NCI-H1436 treated with DMSO at 0.1 percent for 48 hours (cell line): ENCODE measurements at places on chromosomes 7 and 10.

DNA sequence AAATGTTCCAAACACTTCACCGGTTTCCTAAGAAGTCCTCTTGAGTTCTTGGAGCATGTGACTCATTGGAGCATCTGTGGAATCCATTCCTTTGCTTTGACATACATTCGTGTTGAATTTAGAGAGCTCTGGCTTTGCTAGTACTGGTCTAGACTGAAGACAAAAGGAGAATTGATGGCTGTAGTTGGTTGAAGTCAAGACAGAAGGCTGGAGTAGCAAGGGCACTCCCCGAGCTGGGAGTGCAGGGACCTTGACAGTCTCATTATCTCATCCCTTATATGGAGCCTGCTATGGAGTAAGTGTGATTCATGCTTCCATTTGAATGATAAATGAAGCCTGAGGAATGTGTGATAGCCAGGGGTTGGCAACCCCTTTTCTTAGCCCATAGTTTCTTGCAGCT is 1249.1 kb downstream of the TYW1 start:
- no peak for DNase-seq

DNA sequence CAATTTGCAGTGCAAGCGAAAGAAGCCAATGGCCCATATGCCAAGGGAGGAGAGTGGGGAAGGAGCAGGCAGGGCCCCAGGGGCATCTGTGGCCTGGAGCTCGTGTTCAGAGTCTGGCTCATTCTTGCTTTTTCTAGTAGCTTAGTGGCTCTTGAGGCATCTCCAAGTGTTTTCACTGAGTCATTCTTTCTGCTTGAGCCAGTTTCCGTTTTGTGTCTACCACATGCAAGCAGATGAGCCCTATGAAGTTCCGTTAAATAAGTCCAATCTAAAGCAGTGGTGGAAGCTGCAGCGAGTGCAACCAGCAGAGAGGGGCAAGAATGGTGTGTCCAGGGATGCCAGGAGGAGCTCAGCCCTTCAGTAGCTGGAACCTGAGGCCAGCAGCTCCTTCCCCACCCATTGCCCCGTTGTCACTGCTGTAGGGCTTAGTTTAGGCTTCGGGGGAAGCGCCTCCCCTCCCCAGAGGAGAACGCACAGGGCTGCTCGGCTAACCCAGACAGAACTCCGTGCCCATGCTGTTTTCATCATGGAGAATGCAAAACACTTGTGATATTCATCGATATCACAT is 57.4 kb upstream of the EBF3 start:
- no peak for DNase-seq

GRCh38 chr10:11019724-11020547 is 2.3 kb downstream of the CELF2 start:
- DNase-seq: no peak

- DNase-seq: no peak
Observed at GRCh38 chr10:48750019-48750418, 65.3 kb downstream of the WDFY4 start.

DNA sequence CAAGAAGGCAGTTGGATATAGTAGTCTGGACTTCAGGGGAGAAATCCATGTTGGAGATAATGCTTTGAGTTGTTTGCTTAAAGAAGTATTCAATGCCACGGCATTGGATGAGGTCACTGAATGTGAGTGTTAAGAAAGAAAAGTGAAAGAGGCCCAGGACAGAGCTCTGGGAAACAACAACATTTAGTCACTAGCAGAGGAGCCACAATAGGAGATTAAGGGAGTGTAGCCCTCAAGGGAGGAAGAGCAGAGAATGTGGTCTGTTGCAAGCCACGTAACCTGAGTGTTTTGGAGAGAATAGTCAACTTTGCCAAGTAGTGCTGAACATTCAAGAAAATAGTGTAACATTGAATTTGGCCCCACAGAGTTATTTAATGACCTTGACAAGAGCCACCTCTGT is 114.7 kb downstream of the MYO3A start:
- no peak for DNase-seq

- DNase-seq: no peak
Observed at GRCh38 chr7:65239324-65239706, 134.3 kb upstream of the ZNF92 start.

- no peak for DNase-seq
Observed at GRCh38 chr7:10731253-10731773, 242.4 kb upstream of the PHF14 start.

- no peak for DNase-seq
Observed at GRCh38 chr10:9268176-9268575, 1213.7 kb downstream of the GATA3 start.

DNA sequence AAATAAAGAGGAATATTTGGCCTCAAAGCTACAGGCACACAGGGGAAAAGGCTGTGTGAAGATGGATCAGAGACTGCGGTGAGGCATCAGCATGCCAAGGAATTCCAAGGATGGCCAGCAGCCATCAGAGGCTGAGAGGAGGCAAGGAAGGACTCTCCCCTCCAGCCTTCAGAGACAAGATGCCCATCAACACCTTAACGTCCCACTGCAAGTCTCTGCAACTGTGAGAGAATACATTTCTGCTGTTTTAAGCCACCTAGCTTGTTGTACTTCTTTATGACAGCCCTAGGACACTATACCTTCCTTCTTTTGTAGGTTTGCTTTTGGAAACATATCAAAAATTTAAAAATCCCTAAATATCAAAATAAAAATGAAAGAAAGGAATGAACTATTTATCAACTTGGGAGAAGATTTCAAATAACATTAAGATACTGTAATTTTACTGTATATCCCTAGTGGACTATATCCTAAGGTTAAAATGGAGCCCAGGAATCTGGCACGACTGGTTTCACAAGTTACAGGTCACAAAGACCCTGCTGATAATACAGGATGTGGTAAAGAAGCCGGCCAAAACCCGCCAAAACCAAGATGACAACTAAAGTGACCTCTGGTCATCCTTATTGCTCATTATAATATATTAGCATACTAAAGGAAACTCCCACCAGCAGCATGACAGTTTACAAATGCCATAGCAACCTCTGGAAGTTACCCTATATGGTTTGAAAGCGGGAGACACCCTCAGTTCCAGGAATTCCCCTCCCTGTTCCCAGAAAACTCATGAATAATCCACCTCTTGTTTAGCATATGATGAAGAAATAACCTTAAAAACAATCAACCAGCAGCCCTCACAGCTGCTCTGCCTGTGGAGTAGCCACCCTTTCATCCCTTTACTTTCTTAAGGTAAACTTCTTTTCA is 185.2 kb downstream of the AVL9 start:
- no peak for DNase-seq

DNA sequence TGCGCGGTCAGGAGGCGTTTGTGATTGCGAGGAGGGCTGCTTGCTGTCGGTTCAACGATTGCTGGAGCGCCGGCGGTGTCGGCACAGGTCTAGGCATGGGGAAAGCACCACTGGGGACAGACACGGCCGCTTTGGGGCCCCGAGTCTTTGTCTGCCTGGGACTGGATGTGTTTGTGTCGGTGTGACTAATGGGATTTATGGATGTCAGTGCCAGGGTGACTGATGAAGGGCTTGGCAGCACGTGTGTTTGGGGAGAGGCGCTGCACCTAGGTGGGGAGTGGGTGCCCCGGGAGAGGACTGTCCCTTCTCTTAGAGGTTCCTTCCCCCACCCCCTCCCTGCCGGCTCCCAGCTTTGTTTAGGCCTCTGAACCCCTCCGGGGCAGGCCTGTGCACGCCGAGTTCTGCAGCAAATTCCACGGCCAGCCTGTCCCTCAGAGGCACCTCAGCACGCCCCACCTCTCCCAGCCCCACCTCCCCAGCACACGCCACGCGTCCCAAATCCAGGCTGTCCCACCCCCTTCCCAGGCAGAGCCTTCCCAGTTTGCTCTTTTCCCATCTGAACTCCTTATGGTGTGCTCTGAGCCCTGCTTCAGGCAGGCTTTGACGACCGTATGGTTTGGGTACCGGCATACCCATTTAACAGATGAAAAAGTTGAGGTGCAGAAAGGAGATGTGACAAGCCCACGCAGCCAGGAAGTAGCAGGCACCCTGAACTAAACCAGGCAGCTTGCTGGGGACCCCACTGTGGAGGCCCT is 6.4 kb upstream of the TNRC18 start:
- DNase-seq: no peak

DNA sequence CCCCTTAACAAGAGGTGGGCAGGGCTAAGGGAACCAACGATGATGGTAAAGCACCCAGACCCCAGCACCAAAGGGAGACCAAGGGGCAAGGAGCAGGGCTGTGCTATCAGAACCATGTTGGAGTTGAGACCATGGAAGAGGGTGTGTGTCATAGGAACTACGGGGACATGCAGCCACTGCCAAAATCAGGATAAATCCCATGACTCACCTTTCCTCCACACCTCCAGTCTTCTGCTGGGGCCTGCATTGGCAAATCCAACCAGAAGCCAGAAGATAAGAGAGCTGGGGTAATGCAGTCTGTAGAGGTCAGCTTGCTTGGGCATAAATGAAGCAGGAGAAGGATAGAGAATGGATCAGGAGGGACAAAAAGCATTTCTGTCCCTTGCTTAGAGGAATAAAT is 42.7 kb upstream of the SMARCD3 start:
- no peak for DNase-seq

- DNase-seq: no peak
Observed at GRCh38 chr10:95864906-95865813, 42.6 kb upstream of the CC2D2B start.

- DNase-seq: no peak
Observed at GRCh38 chr7:6392712-6393666, 54.8 kb downstream of the DAGLB start.

- no peak for DNase-seq
Observed at GRCh38 chr7:68722044-68722443, 876.2 kb upstream of the AUTS2 start.

- no peak for DNase-seq
Observed at GRCh38 chr7:20359341-20359963, 28.8 kb downstream of the ITGB8 start.

DNA sequence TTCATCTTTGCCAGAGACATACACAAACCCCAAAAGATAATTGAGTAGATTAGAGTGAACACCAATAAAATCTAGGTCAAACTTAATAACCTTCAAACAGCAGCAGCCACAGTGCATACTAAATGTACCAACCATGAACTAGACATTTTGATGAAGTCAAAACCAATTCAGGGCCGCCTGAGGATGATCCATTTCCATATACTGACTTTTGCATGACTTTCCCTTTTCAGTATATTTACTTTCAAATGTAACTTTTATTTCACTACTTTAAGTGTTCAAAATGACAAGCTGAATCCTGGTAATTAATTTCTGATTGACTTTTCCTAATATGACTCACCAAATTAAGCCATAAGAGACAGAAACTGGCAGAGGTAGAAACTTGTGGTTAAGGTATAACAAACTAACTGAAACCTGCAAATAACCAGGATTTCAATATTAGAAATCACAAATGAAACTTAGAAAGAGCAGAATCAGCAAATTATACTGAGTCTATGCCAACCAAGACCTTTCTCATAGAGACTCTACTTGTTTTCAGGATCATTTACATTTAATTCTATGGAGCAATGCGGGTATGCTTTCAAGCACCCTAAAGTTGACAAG is 171.9 kb upstream of the LRRN3 start:
- no peak for DNase-seq

GRCh38 chr10:58322072-58322834 is 12.6 kb upstream of the UBE2D1 start:
- no peak for DNase-seq

- DNase-seq: no peak
Observed at GRCh38 chr10:74825371-74826141, 844 bp upstream of the KAT6B start.

DNA sequence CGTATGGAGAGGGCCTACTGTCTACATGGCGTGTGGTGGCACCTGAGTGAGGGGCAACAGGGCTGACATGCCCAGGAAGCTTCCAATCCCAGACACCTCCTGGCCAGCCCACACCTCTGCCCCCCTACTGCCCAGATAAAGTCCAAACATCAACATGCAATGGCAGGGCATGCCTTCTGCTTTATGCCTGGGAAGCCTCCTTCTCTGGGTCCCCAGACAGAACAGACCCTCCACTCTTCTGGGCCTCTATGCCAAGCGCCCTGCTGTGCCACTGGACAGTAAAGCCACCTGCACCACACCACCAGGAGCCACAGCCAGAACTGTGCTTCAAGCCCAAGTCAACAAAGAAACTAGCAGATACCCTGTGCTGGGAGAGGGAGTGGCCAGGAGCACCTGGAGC is 12.5 kb downstream of the TMEM72 start:
- DNase-seq: no peak

- no peak for DNase-seq
Observed at GRCh38 chr7:25167262-25167843, 42.3 kb upstream of the CYCS start.

GRCh38 chr10:78438907-78439809 is 405.5 kb downstream of the RPS24 start:
- DNase-seq: no peak

- DNase-seq: no peak
Observed at GRCh38 chr10:101817337-101818118, 716 bp downstream of the OGA start.

GRCh38 chr7:40966693-40967092 is 736.2 kb downstream of the INHBA start:
- no peak for DNase-seq

GRCh38 chr7:92656121-92656520 is 65.9 kb upstream of the FAM133B start:
- DNase-seq: no peak

- DNase-seq: no peak
Observed at GRCh38 chr7:81926154-81926553, 156.3 kb upstream of the HGF start.

- no peak for DNase-seq
Observed at GRCh38 chr7:151313857-151314256, 27.8 kb upstream of the NUB1 start.

GRCh38 chr7:152674860-152675758 is 832 bp downstream of the XRCC2 start:
- DNase-seq: no peak

DNA sequence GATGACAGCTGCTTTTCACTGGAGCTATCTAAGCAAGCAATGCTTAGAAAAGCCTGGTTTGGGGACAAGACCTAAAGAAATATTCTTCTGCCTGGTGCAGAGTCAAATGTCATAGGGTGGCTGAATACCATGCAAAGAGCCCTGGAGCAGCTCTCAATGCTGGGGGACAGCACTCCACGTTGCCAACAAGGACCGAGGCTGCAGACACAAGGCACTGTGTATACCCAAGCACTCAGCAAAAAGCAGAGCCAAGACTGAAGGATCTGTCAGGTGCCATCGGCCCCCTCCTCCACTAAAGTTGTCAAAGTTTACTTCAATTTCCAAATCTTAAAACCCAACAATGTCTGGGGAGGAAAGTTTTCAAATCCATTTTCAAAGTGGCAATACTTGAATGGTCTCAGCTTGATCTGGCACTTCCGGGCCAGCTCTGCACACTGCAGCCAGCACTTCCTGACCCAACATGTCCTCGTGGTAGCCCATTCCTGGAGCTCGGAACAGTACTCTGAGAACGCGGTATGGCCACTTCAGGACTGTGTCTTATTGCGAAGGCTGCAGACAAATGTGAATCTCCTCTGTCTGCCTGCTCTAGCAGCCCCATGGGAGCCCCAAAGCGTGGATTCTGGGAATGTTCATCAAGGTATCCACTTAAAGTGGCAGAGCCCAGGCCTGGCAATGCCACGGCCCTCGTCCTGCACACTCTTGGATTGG is 191.8 kb downstream of the TNS3 start:
- no peak for DNase-seq

GRCh38 chr10:69406302-69406811 is 10.4 kb downstream of the TACR2 start:
- no peak for DNase-seq
